ENCODE measurements at places on chromosomes 1 and 21. TPM values are rescaled to one million over a fixed set of nuclear protein-coding genes. Genes with fewer than 3 reads are reported as not detected.

The MASP2 gene
- total RNA-seq, result not detected

The S100A12 gene
- not detected for total RNA-seq

The CHRNB2 gene
- total RNA-seq, result not detected

The LAPTM5 gene
- 9.7 TPM for total RNA-seq

The MYOM3 gene
- 0.30 TPM for total RNA-seq

The LYPD8 gene
- not detected for total RNA-seq

The SPATA45 gene
- total RNA-seq, result not detected

The CDCP2 gene
- not detected for total RNA-seq

The RNU1-2 gene
- total RNA-seq, result under 0.01 TPM
